ENCODE measurements at places on chromosomes 7 and 10.

GRCh38 chr7:99594948-99595745, 2.9 kb upstream of the TMEM225B start:
- DNase-seq: no peak

- DNase-seq: no peak
Observed at GRCh38 chr7:143882604-143883078, 19.3 kb downstream of the TCAF1 start.

DNA sequence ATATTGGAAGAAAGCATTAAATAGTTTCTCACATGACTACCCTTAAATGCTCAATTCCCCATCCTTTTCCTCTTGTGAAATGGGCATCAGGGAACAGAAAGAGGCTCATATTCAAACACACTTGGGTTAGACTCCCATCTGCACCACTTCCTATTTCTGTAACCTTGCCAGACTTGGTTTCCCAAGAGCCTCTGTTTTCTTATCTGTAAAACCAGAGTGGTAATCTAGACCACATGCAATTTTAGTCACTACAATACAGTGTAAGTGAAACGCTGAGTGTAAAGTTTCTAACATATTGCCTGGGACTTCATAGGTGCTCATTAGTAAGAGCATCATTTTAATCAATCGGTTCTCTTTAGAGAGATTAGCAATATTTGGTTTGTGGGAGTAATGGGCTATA, 136.3 kb downstream of the SORCS1 start:
- no peak for DNase-seq

GRCh38 chr10:70758757-70759514, 26.2 kb downstream of the TBATA start:
- peak; percentile 39 for DNase-seq

DNA sequence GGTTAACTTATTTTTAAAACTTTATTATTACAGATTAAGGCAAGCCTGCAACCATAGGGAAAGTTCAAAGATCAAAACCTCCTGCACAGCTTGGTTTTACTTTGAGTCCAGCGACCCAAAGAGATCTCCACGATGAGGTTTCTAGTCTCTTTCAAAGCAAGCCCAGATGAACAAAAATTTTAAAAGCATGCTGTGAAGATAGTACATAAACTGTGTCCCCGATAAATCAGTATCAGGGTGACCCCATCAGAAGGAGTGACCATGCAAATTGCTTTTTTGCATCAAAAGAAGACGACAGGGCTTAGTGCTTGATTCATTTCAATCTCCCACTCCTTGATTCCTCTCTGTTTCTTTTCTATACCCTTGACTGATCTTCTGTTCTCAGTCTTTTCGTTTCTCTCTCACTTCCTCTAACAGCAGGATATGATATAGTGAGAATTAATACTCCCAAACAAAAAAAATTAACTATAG, 16.0 kb upstream of the DNTT start:
- no peak for DNase-seq

DNA sequence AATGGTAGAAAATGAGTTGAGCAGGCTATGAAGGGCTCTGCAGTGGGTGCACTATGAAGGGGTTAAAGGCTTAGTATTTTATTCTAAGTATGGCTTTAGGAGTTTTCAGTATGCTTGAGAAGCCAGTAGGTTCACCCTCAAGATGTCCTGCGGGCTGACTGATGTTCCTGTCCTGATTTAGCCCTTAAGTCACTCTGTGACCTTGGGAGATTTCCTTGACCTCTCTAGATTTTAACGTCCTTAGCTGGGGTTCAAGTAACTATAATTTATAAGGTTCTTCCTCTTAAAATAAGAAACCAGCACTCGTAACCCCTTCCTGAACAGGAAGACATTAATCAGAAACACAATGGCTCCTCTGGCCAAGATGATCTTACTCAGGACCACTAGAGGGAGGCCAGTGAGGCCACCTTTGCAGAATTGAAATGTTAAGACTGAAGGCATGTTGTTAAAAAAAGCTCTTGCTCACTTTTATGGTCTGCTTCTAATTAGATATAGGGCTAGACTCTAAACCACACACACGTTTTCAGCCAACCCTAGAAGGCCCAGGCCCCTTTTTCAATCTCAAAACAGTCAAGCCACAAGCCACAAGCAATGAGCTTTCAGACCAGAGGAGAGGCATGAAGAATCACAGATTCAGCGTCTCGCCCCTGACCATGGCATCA, 41.9 kb downstream of the CDK1 start:
- DNase-seq: no peak

DNA sequence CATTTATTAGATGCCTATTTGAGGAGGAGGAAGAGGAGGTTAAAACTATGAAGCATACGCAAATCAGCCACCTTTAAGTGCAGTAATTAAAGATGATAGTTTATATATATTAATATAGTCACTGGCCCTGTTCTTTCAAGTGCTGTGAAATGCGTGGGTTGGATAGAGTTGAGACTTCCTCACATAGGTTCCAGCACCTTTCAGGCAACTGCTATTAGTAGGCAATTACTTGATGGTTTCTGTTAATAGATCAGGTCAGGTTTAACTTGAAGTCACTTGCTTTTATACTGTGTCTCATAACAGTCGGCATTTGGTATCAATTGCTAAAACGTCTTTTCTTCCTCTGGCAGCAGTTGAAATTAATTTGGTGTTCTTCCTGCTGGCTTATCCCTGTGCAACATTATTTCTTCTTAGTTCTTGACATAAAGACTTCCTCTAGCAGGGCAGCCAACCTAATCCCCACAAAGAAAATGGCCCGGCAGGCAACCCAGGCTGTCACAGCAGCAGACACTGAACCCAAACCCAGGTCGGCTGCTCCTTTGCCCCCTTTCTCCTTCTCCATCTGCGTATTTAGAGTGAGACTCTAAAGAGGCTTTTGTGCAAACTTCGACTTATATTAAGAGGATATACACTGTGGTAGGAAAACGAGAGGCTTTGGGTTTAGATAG, 35.3 kb upstream of the BET1 start:
- no peak for DNase-seq

DNA sequence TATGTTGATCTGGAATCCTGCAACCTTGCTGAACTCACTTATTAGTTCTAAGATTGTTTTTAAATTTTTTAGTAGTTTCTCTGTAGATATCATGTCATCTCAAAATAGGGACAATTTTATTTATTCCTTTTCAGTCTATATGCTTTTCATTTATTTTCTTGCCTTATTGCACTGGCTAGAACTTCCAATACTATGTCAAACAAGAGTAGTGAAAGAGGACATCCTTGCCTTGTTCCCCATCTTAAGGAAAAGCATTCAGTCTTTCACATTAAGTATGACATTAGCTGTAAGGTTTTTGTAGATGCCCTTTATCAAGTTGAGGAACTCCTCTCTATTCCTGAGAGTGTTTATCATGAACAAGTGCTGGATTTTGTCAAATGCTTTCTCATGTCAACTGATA, 77.8 kb downstream of the TBXAS1 start:
- no peak for DNase-seq

DNA sequence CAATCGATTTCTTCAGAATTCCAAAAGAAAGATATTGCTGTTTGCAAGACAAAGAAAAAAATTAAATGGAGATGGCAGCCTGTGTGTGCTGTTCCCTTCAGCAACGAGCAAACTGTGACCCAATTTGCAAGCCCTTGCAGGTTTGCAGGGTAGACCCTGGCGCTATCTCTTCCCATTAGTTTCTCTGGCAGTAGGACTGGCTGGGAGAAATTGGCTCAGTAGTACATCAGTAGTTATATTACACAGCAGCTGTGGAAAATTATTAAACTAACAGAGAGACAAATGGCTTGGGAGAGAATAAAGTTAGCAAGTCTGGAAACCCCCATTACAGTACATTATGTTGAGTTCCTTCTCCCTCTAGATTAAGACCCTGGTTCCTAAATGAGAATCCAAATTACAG, 116.4 kb upstream of the ITGB1 start:
- no peak for DNase-seq

DNA sequence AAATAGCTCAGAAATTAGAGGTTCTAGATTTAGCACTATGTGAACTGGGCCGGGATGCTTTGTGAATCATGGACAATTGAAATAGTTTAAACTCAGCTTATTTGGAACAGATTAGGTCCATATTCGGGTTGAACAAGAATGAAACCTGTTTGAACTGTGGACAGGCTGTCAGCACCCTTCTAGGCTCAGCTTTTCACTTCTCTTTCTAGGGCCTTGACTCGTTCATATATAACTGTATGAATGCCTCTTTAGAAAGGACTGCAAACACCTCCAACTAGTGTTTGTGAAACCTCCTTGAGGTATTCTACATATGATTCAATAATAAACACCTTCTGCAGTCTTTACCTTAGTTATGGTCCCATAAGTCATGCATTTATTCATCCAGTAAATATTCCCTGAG, 115.6 kb downstream of the REEP3 start:
- DNase-seq: no peak

GRCh38 chr10:3433131-3433530, 260.5 kb upstream of the PITRM1 start:
- no peak for DNase-seq

GRCh38 chr7:66033471-66034385, 41.9 kb upstream of the ASL start:
- DNase-seq: no peak

DNA sequence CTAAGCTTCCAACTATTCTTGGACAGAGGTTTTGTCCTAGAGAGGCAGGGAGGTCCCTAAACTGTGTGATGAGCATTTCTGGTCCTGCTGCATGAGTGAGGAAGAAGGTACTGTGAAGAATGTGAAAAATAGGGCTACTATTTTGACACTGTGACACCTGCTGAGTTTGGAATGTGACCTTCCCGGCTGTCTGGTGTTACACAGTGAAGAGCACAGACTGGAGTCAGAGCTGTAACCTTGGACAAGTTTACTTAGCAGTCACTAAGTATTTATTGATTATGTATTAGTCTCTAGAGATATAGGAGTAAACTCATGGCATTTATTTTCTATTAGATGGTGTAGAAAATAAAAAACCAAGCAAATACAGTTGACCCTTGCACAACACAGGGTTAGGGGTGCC, 12.3 kb downstream of the GOLGA7B start:
- no peak for DNase-seq

- DNase-seq: no peak
Observed at GRCh38 chr7:11899247-11899646, 67.2 kb upstream of the THSD7A start.

- no peak for DNase-seq
Observed at GRCh38 chr10:47451273-47451997, 32.5 kb downstream of the ANXA8 start.

DNA sequence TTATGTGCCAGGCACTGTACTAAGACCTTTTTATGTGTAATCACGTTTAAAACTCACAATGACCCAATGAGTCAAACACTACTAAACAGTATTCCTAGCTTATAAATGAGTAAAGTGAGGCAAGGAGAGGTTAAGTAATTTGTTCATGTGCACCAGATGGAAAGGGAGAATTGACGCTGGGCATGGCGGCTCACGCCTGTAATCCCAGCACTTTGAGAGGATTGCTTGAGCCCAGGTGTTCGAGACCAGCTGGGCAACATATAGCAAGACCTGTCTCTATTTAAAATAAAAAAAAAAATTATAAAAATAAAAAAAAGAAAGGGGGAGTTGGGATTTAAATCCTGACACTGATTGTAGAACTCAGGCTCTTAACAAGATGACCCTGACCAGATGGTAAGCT, 46.7 kb upstream of the DLG5 start:
- no peak for DNase-seq

GRCh38 chr10:70694418-70695141, 22.3 kb downstream of the ADAMTS14 start:
- no peak for DNase-seq

- no peak for DNase-seq
Observed at GRCh38 chr10:132541601-132542011, 4.0 kb downstream of the INPP5A start.

DNA sequence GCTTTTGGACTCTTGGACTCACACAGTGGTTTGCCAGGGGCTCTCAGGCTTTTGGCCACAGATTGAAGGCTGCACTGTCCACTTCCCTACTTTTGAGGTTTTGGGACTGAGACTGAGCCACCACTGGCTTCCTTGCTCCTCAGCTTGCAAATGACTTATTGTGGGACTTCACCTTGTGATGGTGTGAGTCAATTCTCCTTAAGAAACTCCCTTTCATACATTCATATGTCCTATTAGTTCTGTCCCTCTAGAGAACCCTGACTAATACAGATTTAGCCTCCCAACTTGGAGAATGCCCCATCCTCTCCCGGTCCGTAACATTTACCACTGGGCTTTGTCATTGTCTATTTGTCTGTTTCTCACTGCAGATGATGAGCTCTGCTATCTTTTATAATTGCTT, 52.8 kb upstream of the CUL1 start:
- no peak for DNase-seq

DNA sequence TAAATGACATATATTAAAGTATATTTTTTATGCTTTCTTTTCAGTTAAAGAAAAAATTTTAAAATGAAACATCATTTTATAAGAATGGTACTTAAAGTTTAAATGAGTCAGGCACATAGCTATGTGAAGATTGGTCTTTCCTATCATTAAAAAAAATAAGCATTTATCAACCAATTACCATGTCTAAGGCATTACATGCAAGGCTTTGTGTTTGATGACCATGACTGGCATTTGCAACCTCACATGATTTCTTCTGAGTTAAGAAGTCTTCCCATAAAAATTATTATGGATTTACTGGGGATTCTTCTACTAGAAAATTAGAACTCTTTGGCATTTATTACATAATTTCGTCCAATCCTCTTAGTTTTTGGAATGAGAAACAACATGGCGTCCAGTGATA, 776.1 kb downstream of the MAGI2 start:
- DNase-seq: no peak

DNA sequence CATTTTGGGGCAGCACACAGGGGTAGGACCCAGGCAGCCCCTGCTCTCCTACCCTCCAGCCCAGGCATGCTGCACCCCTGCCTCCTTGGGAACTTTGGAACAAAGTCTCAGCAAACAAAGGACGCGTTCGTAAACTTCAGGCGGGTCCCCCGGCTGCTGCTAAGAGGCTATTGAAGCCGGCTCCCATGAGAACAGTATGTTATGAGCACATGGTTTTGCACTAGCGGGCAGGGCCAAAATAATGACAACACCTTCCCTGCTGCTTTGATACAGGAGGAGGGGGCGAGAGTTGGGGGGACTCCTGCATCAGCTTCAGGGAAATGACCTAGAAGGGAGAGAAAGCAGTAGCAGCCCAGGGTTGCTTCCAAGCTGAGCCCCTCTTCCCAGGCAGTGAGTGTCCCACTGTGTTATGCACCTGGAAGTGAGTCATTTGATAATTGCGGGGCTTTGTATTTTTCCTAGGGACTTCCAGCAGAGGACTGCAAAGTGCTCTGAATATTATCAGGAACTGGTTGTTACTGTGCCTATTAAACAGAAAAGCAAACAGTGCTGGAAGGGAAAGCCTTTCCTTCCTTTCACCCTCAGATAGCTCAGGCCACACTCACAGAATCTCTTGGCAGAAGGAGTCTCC, 6.9 kb downstream of the ITPRIP start:
- peak; percentile 60 for DNase-seq

DNA sequence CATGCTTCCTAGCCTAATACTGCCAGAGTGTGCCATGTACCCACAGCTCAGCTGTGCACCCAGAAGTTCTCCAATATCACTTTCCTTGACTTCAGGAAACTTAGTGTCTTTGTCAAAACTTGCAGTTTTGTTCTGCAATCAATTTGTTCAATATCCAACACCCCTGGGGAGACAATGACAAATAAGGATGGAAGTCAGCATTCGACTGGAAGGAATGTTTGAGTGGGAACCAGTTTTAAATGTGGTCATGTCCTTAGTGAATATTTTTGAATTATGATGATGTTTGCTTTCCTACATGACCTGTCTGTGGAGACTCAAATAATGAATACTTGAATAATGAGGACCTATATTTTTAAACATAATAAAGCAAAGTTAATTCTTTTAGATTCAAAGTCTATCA, 112.0 kb downstream of the ANK3 start:
- no peak for DNase-seq

Measured in NCI-H226 (cell line).